ENCODE measurements at places on chromosomes 2 and 18. TPM values are rescaled to one million over a fixed set of nuclear protein-coding genes. Genes with fewer than 3 reads are reported as not detected.

The UGT1A10 gene
- total RNA-seq = not detected

The SMYD1 gene
- total RNA-seq = not detected

The SFTPB gene
- total RNA-seq = under 0.01 TPM

The DSG4 gene
- not detected for total RNA-seq

The CFC1 gene
- not detected for total RNA-seq

The HOXD9 gene
- total RNA-seq = 5.8 TPM

The NYAP2 gene
- total RNA-seq = not detected

The ERFE gene
- total RNA-seq = 0.58 TPM

The ACVR1C gene
- not detected for total RNA-seq

The MALT1 gene
- 22.5 TPM for total RNA-seq

The DPP4 gene
- total RNA-seq = 26.9 TPM

The TFCP2L1 gene
- total RNA-seq = not detected

The AFTPH gene
- total RNA-seq = 15.4 TPM

The EHD3 gene
- 23.6 TPM for total RNA-seq
